ENCODE measurements at places on chromosomes 1 and 21. TPM values are rescaled to one million over a fixed set of nuclear protein-coding genes. Genes with fewer than 3 reads are reported as not detected.

GRCh38 chr1:16094453-16095158, 21.2 kb upstream of the FAM131C start:
- no peaks in the 10 kb centered on the region for H3K36me3 ChIP-seq
- H3K4me3 ChIP-seq, result no peak overlapping the region
- no peaks in the 10 kb centered on the region for H3K4me1 ChIP-seq
- peaks cover 9% of the 10 kb centered on the region for H3K27me3 ChIP-seq
- no peak for DNase-seq
- H3K27ac ChIP-seq, result peak overlapping the region; percentile 43

GRCh38 chr1:17233675-17234320, 15.1 kb upstream of the PADI3 start:
- peaks cover 3% of the 10 kb centered on the region for H3K4me1 ChIP-seq
- DNase-seq, result no peak
- H3K4me3 ChIP-seq, result no peak overlapping the region

GRCh38 chr1:220770245-220770913, 16.3 kb upstream of the MTARC1 start:
- H3K4me1 ChIP-seq, result no peaks in the 10 kb centered on the region
- no peak overlapping the region for H3K4me3 ChIP-seq
- H3K27me3 ChIP-seq, result no peaks in the 10 kb centered on the region
- DNase-seq, result no peak

DNA sequence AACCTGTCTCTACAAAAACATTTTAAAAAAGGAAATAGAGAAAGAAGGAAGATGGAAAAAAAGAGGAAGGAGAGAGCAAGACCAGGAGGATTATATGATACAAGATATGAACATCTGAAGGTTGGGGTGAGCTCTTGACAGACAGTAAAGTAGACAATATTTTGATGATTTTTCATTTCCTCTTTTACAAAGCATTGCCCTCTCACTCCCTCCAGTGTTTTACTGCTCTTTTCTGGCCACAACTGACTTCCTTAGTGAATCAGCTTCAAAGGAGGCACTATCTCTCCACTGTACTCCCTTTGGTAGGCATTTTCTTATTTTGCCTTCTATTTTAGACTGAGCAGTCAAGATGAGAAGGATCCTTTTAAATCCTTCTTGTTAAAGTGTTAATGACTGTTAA, 296.7 kb downstream of the KCTD3 start:
- no peaks in the 10 kb centered on the region for H3K36me3 ChIP-seq
- no peaks in the 10 kb centered on the region for H3K4me1 ChIP-seq
- no peak for DNase-seq

GRCh38 chr1:221708076-221708571, 33.8 kb downstream of the DUSP10 start:
- no peaks in the 10 kb centered on the region for H3K27me3 ChIP-seq
- peak; percentile 72 for DNase-seq
- H3K27ac ChIP-seq, result peak overlapping the region; percentile 78
- H3K36me3 ChIP-seq, result peaks cover 57% of the 10 kb centered on the region

- H3K4me1 ChIP-seq, result no peaks in the 10 kb centered on the region
- H3K4me3 ChIP-seq, result no peak overlapping the region
- no peak for DNase-seq
- no peaks in the 10 kb centered on the region for H3K36me3 ChIP-seq
- H3K27me3 ChIP-seq, result no peaks in the 10 kb centered on the region
Measured at GRCh38 chr1:187682112-187682511, 853.4 kb downstream of the PLA2G4A start.

DNA sequence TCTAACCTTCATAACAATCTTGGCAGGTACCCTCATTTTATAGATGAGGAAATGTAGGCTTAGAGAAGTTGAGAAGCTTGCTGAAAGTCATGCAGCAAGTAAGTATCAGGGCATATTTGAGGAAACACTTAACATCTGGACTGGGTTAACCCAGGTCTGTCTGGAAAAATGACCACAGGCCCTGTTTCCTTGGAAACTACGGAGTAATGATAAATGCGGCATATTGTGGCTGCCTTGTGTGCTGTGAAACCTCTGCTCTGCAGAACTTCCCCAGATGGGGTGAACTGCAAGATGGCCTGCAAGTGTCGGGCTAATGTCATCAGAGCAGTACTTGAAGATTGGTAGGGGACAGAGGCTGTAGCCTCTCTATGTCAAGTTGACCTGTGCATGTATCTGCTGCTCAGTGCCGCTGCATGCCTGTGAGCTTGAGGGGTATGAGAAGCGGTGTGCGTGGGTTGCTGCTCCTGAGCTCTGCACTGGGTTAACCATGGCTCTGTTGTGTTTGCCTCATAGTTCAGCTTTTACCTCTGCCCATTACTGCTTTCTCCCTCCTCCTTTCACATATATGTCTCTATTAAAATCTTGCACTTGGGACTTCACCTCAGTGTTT, 83.1 kb downstream of the WDR3 start:
- no peak for DNase-seq
- H3K4me1 ChIP-seq, result no peaks in the 10 kb centered on the region
- H3K27ac ChIP-seq, result no peak overlapping the region
- peaks cover 12% of the 10 kb centered on the region for H3K27me3 ChIP-seq

DNA sequence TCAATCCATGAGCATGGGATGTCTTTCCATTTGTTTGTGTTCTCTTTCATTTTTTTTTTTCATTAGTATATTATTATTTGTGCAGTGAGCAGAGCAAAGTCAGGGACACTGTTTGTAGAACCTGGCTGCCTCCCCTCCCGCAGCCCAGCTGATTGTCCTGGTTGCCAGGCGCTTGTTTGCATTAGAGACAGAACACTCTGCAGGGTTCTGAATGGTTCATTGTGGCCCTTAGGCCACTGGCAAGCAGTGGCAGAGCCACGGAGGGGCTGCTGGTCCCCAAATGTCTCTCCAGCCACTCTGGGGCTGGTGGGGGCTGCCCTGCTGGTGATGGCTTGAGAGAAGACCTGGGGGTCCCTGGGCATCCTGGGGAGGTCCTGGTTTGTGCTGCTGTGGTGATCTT, 29.0 kb downstream of the ETS2 start:
- no peak for DNase-seq
- H3K27ac ChIP-seq, result no peak overlapping the region
- peaks cover 13% of the 10 kb centered on the region for H3K4me1 ChIP-seq
- H3K36me3 ChIP-seq, result no peaks in the 10 kb centered on the region
- H3K4me3 ChIP-seq, result no peak overlapping the region

GRCh38 chr1:47417170-47418044, 1.3 kb downstream of the FOXE3 start:
- no peaks in the 10 kb centered on the region for H3K36me3 ChIP-seq
- no peak for DNase-seq
- H3K27me3 ChIP-seq, result peaks cover 51% of the 10 kb centered on the region
- no peak overlapping the region for H3K4me3 ChIP-seq
- no peak overlapping the region for H3K27ac ChIP-seq
- H3K4me1 ChIP-seq, result peaks cover 7% of the 10 kb centered on the region

- H3K36me3 ChIP-seq, result no peaks in the 10 kb centered on the region
- H3K27ac ChIP-seq, result no peak overlapping the region
- no peak for DNase-seq
- no peaks in the 10 kb centered on the region for H3K4me1 ChIP-seq
Measured at GRCh38 chr1:98119796-98120195, 199.0 kb upstream of the DPYD start.

DNA sequence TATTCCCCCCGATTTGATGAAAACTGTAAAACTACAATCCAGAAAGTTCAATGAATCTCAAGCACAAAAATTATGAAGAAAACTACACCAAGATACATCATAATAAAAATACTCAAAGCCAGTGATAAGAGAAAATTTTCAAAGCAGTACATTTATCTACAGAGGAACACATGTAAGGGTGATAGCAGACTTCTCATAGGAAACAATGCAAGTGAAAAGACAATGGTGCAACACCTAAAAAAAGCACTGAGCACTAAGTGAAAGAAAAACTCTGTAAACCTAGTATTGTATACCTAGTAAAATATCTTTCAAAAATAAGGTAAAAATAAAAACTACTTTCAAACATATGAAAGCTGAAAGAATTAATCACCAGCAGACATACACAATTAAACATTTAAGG, 76.1 kb upstream of the IRF2BP2 start:
- H3K4me1 ChIP-seq, result no peaks in the 10 kb centered on the region
- no peak overlapping the region for H3K27ac ChIP-seq
- peaks cover 6% of the 10 kb centered on the region for H3K36me3 ChIP-seq
- H3K27me3 ChIP-seq, result peaks cover 2% of the 10 kb centered on the region
- no peak overlapping the region for H3K4me3 ChIP-seq
- DNase-seq, result no peak

DNA sequence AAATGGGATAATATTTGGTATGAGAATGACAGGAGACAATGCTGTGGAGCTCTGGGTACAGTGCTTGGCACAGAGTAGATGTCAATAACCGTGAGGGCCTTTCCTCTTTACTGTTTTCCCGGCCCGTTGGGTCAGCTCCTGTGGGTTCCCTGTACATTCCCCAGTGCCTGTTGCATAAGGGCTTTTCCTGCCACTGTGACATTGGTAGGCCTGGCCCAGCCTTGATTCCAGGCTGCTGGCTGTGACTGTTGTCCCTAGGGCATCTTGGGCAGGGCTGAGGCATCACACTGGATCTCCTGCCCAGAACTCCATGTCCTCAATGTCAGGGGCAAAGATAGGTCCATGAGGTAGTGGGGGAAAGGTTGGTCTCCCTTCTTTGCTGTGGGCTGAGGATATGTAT, 25.8 kb upstream of the MYCL start:
- H3K27ac ChIP-seq, result no peak overlapping the region
- H3K4me3 ChIP-seq, result no peak overlapping the region
- H3K36me3 ChIP-seq, result no peaks in the 10 kb centered on the region
- no peaks in the 10 kb centered on the region for H3K27me3 ChIP-seq
- H3K4me1 ChIP-seq, result peaks cover 5% of the 10 kb centered on the region

- no peak overlapping the region for H3K27ac ChIP-seq
- H3K4me1 ChIP-seq, result peaks cover 6% of the 10 kb centered on the region
- no peak overlapping the region for H3K4me3 ChIP-seq
- DNase-seq, result no peak
- H3K27me3 ChIP-seq, result peaks cover 39% of the 10 kb centered on the region
Measured at GRCh38 chr1:209600541-209600940, 17.0 kb downstream of the CAMK1G start.

DNA sequence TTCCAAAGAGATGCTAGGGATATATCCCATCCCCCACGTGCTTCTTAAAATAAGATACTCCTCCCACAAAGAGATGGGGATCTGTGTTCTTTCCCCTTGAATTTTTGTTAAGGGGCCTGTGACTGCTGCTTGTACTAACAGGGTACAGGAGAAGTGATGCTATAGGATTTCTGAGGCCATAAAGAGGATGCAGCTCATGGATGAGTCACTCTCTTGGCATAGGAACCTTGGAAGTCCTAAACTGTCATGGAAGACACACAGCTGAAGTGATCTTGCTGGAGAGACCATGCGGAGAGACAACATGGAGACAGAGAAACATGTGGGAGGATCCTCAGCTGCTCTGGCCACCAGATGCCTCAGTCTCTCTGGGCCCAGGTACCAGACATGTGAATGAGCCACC, 157.2 kb downstream of the S1PR1 start:
- no peak overlapping the region for H3K27ac ChIP-seq
- DNase-seq, result no peak
- no peaks in the 10 kb centered on the region for H3K36me3 ChIP-seq
- H3K4me1 ChIP-seq, result peaks cover 7% of the 10 kb centered on the region

GRCh38 chr21:35900539-35900938, 159.8 kb downstream of the SETD4 start:
- H3K27me3 ChIP-seq, result peaks cover 17% of the 10 kb centered on the region
- no peak for DNase-seq
- peaks cover 8% of the 10 kb centered on the region for H3K4me1 ChIP-seq
- no peak overlapping the region for H3K27ac ChIP-seq
- no peaks in the 10 kb centered on the region for H3K36me3 ChIP-seq

DNA sequence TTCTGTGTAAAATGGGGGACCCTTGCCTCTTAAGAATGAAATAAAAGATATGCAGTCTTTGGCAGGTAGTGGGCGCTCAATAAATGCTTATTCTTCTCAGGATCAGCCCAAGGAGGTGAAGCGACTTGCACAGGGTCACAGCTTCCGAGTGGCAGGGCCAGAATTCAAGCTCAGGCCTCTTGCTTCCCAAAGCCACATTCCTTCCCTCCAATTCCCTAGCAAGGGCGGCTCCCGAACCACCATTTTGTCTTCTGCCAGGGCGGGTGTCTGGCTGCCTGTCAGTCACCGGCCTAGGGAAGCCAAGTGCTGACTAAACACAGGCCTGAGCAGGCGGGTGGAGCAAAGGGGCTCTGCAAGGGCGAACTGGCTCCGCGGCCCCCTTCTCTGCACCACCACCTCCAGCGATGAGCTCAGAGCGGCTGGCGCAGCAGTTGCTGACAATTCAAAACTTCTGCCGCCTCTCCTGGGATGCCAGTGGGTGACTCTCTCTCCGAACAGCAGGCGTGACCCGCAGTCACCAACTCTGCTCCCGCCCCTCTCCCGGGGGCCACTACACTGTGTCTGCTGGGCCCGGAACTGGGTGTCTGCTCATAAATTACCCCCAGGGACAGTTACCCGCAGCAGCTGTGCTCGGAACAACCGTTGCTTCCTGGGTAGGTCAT, 10.8 kb downstream of the GPR3 start:
- H3K4me3 ChIP-seq, result no peak overlapping the region
- peak overlapping the region; percentile 84 for H3K27ac ChIP-seq
- DNase-seq, result peak; percentile 46
- peaks cover 21% of the 10 kb centered on the region for H3K36me3 ChIP-seq

DNA sequence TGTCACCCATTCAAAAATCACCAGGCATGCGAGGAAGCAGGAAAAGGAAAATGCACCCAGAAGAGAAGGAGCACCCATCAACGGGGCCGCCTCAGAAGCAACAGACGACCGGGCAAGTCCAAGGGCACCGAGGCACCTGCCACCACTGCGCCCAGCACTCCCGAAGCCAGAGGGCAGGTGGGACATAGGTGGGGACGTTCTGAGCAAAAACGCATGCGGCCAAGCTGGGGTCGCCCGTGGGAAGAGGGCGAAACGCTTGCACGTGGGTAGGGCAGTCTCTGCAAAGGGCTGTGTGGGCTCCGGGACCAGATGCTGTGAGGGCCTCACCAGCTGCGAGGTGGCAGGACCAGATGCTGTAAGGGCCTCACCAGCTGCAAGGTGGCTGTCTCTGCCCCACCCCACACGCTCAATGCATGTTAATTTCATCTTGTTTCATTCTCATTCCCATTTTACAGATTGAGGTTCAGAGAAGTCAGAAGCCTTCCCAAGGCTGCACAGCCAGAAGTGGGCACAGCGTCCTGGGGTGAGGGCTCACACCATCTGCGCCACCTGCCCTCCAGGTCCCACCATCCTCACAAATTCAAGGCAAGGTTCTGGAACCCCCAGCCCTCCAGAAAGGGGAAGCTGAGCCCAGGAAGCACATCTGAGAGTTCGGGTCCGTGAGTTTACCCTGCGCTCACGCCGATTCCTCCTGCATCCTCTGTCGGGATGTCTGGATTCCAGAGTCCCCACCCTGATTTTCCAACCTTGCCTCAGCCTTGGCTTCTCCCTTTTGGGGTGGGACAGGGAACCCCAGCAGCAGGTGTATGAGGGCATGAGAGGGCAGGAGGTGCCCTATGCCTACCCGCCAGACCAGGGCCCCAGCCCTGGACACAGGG, 8.2 kb upstream of the SAMD11 start:
- peaks cover 7% of the 10 kb centered on the region for H3K4me1 ChIP-seq
- no peak for DNase-seq
- no peak overlapping the region for H3K27ac ChIP-seq
- H3K27me3 ChIP-seq, result peaks cover 30% of the 10 kb centered on the region
- H3K4me3 ChIP-seq, result no peak overlapping the region
- no peaks in the 10 kb centered on the region for H3K36me3 ChIP-seq

NR1I3 gene
- not detected for total RNA-seq

CHI3L1 gene
- total RNA-seq, result not detected

TTLL10 gene
- total RNA-seq, result 0.90 TPM

BACE2 gene
- total RNA-seq, result 4.6 TPM

CREB3L4 gene
- total RNA-seq, result 5.7 TPM

ZNF697 gene
- total RNA-seq, result 0.08 TPM

PLA2G2A gene
- total RNA-seq, result not detected

VASH2 gene
- total RNA-seq, result 0.16 TPM

HSD11B1 gene
- total RNA-seq, result not detected

NUDT4B gene
- not detected for total RNA-seq

LRRN2 gene
- not detected for total RNA-seq

CD244 gene
- 15.5 TPM for total RNA-seq

Data from activated CD8-positive, alpha-beta T cell treated with anti-CD3 and anti-CD28 coated beads, Interleukin-2, amount 10 ng/mL, durations not matched to agents 7 days and 5 days (primary cell).